Activated CD4-positive, alpha-beta T cell treated with anti-CD3 and anti-CD28 coated beads, Interleukin-10, Interleukin-2, amounts not matched to agents 100 ng/mL and 50 ng/mL, durations not matched to agents 16 hours and 8 hours (primary cell): ENCODE measurements at places on chromosomes 4 and X.
A peak's percentile ranks its signal among the peaks of the same experiment; 100 is the strongest.

DNA sequence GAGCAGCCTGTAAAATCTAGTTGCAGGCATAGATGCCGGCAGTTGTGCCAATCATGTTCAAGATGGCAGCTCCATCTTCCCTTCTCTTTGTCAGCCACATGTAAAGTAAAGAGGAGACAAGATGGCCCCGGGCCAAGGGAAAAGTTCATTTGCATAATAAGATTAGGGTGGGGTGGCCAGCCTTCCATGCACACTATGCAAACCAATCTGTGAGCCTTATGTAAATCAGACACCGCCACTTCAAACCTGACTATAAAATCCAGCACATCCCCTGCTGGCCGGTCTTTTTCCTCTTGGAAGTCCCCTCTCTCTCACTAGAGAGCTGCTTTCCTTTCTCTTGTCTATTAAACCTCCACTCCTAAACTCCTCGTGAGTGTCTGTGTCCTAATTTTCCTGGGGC, 78.9 kb upstream of the CBR4 start:
- no peak for DNase-seq

DNA sequence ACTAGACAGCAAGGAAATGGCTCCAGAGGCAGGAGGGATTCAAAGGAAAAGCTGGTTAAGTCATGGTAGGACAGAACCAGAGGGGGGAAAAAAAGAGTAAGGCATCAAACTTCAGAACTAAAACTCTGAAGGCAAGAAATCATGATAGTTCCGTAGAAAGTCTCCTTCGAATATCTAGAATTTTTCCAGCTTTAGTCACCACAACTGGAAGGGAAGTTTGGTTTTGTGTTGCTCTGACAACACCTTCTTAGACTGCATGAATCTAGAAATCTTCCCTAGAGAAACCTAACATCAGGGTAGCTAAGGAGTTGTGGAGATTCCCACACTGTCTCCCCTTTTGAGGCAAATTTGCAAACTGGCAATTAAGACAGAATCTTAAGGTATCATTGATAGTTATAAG, 33.7 kb downstream of the AMMECR1 start:
- no peak for DNase-seq

DNA sequence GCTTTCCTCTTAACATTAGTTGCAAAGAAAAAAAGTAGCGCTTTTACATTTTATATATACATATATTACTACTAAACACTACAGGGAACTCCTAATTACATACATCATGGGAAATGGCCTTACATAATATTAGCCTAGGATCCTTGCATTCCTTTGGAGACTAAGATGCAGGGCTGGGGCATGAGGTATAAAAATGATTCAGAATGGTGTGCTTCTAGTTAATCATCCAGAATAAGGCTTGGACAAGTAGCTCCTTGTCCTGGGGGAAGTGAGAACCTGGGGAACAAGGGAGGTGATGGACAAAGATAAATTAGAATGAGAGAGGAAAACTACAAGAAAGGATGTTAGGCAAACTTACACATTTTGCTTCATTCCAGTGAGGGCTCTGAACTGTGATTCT, 3.0 kb upstream of the GUCY2F start:
- DNase-seq: no peak

DNA sequence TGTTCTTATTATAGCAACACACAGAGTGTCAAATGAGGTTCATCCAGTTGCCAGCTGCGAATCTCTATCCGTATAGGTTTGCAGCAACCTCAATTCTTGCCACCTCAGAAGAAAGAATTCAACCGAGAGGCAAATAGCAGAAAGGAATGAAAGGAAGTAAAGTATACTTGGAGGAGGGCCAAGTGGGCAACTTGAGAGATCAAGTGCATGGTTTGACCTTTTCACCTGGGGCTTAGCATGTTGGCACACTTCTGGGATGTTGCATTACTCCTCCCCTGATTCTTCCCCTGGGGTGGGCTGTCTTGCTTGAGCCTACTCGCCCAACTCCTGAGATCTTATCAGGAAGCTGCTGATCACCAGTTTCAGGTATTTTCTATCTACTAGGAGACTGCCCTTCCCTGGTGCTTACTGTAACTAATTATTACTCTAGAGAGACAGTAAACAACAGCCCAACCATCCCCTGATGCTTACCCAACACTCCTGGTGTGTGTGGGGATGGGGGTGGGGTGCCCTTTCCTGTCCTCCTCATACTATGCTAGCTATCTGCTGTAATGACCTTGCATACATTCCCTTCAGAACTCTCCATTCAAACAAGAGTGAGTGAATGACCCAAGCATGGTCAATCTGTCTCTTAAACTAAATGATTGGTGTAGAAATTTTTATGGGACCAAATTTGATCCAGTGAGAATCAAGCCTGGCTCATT, 7.3 kb upstream of the TMEM33 start:
- no peak for DNase-seq

- no peak for DNase-seq
Observed at GRCh38 chrX:81208916-81209315, 7.0 kb downstream of the SH3BGRL start.

DNA sequence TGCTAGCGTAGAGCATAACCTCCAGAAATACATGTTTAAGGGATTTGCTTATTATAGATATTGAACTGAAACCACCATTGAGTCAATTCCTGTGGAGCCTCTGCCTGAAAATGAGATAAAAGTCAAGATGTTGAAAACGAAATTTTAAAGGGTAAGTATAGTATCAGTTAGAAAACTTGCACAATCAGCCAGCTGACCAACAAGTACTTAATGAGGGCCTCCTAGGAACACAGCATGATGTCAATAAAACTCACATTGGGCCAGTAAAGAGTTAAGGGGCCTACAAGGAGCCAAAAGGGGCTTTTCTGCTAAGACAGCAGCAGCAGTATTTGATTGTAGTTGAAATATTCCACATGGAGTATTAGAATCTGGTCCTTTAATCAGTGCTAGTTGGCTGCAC, 314.1 kb upstream of the PPARGC1A start:
- no peak for DNase-seq

DNA sequence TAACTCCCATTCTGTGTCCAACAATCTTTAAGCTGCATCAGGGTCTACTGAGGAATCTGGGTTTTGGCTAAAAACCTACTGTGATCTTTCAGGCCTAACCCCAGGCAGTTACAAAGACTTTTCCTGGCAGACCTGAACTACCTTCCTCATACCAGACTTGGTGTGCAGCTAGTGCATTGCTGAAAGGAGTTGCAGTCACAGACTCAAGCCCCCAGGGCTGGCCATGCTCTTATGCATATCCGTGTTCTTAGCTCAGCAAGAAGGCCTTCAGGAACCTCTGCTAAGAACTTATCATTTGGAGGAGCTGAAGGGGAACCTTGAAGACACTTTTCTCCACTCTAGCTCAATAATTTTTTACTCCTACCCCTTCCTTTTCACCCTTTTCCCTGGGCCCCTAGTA, 147.5 kb downstream of the INPP4B start:
- DNase-seq: no peak

GRCh38 chrX:7110821-7111276, 36.7 kb upstream of the STS start:
- peak; percentile 32 for DNase-seq

- DNase-seq: no peak
Observed at GRCh38 chr4:19694812-19695211, 556.9 kb upstream of the SLIT2 start.

- no peak for DNase-seq
Observed at GRCh38 chr4:5126857-5127256, 75.6 kb downstream of the STK32B start.

GRCh38 chr4:135186002-135186401, 984.4 kb upstream of the PABPC4L start:
- no peak for DNase-seq

- DNase-seq: no peak
Observed at GRCh38 chr4:117664706-117665444, 369.4 kb upstream of the NDST3 start.

DNA sequence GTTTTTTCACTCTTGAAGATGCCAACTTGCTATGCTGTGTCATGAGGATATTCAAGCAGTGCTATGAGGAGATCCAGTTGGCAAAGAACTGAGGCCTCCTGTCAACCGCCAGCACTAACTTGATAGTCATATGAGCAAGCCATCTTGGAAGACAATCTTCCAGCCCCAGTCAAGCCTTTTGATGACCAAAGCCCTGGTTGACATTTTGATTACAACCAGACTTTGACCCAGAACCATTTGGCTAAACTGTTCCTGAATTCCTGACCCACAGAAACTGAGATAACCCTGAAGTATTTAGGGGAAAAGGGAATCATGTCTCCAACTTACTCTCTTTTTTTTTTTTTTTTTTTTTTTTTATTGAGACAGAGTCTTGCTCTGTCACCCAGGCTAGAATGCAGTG, 32.9 kb downstream of the UGDH start:
- no peak for DNase-seq

DNA sequence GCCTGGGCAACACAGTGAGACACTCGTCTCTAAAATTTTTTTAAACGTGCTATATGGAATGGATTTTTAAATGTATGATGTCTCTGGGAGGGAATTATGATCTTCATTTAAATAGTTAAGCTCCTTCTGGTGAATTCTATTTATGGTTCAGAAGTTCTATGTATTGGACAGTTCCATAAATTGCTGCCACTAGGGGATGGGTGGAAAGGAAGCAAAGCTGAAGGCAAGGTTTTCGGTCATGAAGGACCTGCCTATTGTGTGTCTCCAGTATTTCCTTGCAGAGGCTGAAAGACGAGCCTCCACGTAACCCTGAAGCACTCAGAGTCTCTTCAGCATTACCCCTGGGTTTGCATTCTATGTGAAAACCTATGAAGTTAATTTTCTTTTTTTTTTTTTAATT, 451.5 kb upstream of the FAT1 start:
- no peak for DNase-seq

DNA sequence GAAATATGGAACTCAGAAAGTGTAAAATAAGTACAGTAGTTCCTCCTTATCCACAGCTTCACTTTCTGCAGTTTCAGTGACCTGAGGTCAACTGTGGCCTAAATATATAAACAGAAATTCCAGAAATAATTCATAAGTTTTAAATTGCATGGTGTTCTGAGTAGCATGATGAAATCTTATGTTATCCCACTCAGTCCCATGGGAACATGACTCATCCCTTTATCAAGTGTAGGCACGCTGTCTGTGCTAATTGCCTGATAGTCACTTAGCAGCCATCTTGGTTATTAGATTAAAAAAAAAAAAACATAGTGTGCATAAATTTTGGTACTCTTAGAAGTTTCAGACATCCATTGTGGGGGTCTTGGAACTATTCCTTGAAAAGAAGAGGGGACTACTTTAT, 983.4 kb upstream of the ADGRL3 start:
- DNase-seq: no peak

GRCh38 chr4:60945641-60946040, 254.5 kb upstream of the ADGRL3 start:
- DNase-seq: no peak

DNA sequence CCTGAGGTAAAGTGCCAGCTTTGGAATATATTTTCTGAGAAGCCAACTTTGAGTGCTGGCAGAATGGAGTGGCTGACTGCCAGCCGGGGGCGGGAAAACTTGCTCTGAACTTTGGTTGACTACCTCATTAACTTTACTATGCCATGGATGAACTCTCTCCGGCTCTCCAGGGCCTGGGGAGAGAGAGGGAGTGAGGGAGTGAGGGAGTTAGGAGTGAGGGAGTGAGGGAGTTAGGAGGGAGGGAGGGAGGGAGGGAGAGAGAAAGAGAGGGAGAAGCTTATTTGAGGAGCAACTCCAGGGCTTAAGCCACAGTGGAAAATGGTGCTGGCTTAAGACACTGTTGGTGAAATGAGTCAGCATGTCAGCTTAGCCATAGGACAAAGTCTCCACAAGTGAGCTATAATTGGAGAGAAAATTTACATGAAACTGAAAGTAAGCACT, 280.9 kb upstream of the RPS6KA3 start:
- no peak for DNase-seq

- peak; percentile 19 for DNase-seq
Observed at GRCh38 chr4:155371432-155372043, 5.2 kb downstream of the MAP9 start.

GRCh38 chr4:53608242-53608641, 17.0 kb upstream of the LNX1 start:
- DNase-seq: no peak

GRCh38 chrX:13376857-13377549, 57.1 kb upstream of the ATXN3L start:
- DNase-seq: peak; percentile 27

GRCh38 chr4:183200453-183200852, 101.4 kb downstream of the WWC2 start:
- DNase-seq: no peak

DNA sequence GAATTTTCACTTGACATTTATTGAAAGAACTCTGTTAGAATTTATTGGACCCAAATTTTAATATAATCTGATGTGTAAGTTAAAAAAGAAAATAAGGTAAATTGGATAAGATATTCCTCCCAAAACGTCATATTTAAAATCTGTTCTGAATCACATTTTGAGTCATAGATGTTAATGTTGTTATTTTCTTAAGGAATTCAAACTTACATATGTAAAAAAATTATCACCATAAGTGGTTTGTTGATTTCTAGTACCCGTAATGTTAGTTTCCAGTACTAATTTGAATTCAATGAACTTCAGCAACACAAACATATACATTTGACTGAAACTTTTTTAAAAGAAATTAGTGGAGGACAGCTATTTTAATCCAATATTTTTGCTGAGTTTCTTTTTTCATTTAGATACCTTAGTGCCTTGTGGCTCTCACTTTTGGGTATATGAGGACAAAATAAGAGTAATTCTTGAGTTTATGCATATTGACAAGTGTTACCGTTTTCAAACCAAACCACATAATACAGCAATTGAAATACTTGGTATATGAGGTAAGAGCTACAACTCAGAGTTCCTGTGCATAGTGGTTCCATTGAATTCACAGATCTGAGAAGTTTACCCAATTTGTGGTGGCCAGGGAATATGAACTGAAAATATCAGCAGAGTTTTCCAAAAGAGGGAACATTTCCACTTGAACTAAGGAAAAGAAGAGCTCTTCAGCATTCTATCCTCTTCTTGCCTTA, 71.8 kb downstream of the C4orf46 start:
- DNase-seq: no peak

GRCh38 chrX:36581030-36581429, 427.1 kb upstream of the FAM47C start:
- DNase-seq: no peak

DNA sequence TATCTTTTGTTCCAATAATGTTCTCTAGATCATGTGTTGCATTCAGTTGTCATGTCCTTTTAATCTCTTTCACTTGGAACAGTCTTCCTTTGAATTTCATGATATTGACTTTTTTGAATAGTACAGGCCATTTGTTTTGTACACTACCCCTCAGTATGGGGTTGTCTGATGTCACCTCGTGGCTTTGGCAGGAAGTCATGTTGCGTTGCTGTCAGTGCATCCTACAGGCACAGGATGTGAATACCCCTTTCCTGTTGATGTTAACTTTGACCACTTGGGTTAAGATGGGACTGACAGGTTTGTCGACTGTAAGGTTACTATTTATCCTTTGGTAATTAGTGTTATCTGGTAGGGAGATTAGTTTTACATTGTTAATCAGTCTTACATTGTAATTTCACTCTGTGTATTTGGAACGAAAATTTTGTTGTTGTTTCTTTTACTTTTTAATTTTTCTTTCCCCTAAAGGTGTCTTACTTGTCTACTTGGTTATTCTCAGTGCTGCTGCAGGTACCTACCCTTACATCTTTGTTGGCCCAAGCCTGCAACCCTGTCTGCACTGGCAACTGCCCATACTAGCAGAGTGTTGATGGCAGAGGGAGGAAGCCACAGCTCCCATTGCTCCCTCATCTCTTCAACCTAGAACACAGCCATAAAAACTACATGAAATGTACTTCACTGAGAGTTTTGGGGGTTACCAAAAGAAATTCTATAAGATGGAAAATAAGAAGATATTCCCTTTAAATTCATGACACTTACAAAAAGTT, 14.7 kb upstream of the ATP8A1 start:
- DNase-seq: peak; percentile 77
